ENCODE measurements at places on chromosomes 3 and 15.

GRCh38 chr15:47363653-47364052, 353.7 kb upstream of the SEMA6D start:
- DNase-seq = no peak

DNA sequence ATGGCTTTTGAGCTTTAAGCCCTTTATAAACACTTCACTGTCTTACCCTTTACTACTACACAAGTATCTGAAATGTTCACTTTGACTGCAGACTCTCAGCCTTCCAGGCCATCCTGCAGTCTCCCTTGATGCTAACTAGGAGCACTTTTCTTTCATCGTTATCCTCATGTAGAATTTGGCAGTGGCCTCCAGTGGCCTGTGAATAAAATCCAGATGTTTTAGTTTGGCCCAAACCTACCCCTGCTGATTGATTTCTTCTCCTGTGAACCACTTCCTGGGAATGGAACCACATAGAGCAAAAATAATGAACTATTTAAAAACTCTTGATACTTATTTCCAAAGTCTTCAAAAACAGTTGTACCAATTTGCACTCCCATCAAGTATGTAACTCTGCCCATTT, 271.9 kb downstream of the FEZF2 start:
- DNase-seq = no peak

GRCh38 chr3:46477756-46478155, 13.1 kb upstream of the LTF start:
- DNase-seq = no peak

- no peak for DNase-seq
Observed at GRCh38 chr3:150091626-150092025, 120.9 kb upstream of the PFN2 start.

GRCh38 chr15:84914909-84915605, 30.6 kb downstream of the SLC28A1 start:
- no peak for DNase-seq
